Fibroblast of skin of scalp (primary cell): ENCODE measurements at places on chromosomes 6 and 20.

- no peak for DNase-seq
Measured at GRCh38 chr6:160277144-160277543, 18.5 kb upstream of the SLC22A2 start.

GRCh38 chr20:53981752-53982437 is 88.5 kb downstream of the BCAS1 start:
- no peak for DNase-seq

DNA sequence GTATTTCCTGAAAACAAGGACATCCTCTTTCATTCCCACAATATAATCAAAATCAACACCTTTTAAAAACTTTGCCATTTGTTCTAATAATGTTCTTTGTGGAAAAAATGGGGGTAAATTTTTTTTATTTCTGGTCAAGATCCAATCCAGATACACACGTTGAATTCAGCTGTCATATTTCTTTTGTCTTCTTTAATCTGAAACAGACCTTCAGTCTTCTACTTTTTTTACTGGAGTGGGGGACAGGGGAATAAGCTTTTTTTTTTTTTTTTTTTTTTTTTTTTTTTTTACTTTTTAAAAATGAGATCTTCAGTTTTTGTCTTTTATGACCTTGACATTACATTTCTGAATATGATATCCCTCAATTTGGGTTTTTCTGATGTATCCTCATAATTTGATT is 69.1 kb downstream of the SCAND1 start:
- DNase-seq, result no peak

DNA sequence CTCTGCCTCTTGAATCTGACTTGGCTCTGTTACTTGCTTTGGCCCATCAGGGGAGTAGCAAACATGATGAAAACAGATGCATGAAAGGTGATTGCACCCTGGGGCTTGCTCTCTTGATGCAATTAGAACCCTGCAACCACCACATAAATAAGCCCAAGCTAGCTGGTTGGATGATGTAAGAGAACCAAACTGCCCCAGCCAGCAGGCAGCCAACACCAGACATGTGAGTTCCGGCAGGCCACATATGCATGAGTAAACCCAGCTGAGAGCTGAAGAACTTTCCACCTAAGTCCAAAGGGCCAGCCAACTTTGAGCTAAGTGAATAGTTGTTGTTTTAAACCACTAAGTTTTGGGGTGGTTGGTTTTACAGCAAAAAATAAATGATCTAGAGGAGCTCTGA is 268.4 kb downstream of the FARS2 start:
- DNase-seq, result no peak

- DNase-seq, result no peak
Measured at GRCh38 chr6:64185621-64186020, 550.0 kb downstream of the PHF3 start.

GRCh38 chr6:143264379-143264778 is 186.1 kb downstream of the ADAT2 start:
- DNase-seq, result no peak

DNA sequence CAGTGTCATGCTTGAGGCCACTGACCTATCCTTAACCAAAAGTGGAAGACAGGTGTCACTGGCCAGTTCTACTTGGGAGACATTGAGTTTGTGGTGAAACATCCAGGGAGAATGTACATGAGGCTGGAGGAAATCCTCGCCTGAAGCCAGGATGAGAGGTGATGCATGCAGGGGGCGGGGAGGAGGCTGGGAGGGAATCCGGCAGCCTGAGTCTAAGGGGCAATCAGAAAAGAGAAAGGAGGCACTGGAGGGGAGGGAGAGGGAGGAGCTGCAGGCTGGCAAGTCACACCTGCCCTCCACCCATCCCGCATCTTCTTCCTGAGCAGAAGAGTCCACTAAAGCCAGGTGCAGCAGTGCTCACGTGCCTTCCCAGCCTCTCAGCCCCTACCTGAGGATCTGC is 14.9 kb upstream of the DDO start:
- DNase-seq, result no peak

DNA sequence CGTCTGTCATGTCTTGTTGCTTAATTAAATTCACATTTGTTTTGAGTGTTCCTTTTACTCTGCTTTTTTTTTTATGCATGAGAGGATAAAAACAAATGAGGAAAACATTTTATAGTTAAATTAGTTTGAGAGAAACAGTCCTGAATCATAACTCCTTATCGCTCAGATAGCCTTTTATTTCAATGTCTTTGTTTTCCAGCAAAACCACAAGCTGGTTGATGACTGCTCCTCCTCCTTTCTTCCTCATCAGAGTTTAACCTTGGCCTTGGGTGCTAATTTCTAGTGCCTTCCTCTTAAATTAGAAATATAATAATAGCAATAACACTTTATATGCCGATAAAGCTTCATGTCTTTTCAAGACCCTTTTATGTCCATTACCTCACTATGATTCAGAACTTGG is 3.1 kb downstream of the NOX3 start:
- no peak for DNase-seq

DNA sequence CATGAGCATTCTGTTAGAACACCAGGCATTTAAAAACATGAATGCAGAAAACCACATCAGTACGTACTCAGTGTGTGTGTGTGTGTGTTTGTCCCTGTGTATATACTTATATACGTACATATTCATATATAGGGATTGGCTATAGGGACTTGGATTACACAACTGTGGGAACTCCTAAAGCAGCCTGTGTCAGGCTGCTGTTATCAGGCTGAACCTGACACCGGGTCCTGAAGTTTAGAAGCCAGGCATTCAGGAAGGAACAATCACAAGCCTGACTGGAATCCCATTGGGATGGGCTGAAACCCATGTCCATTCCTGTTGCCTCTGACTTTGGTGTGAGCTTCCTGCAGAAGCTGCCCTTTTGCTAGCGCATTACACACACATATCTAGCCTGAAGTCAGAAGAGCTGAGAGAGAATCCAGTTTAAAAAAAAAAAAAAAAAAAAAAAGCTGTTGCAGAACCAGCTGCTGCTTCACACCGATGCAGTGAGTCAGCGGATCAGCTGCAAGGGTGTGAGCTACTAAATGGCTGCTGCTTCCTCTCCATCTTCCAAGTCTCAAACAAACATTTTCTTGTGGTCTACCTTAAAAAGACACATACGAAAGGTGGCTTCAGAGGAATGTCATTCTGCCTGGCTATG is 348.1 kb downstream of the THBS2 start:
- peak; percentile 4 for DNase-seq

DNA sequence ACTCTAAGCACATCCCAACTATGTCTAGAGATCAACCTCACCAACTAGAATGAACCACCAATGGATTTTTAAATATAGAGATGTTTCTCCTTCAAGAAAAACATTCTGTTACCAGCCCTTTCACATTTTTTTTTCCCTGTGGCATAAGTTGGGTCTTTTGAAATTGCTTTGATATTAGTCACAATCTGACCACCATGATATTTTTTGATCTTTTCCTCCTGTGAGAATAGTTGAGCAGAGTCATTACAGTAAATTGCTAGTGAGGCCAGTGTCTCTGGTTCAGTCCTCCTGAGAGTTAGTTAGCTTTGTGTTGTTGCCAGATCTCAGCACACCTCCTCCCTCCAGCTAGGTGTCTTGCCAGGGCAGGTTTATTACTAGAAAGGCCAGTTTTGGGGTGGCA is 79.7 kb upstream of the MYLIP start:
- DNase-seq, result peak; percentile 71

- DNase-seq, result peak; percentile 29
Measured at GRCh38 chr20:14498772-14499171, 161.4 kb upstream of the FLRT3 start.

DNA sequence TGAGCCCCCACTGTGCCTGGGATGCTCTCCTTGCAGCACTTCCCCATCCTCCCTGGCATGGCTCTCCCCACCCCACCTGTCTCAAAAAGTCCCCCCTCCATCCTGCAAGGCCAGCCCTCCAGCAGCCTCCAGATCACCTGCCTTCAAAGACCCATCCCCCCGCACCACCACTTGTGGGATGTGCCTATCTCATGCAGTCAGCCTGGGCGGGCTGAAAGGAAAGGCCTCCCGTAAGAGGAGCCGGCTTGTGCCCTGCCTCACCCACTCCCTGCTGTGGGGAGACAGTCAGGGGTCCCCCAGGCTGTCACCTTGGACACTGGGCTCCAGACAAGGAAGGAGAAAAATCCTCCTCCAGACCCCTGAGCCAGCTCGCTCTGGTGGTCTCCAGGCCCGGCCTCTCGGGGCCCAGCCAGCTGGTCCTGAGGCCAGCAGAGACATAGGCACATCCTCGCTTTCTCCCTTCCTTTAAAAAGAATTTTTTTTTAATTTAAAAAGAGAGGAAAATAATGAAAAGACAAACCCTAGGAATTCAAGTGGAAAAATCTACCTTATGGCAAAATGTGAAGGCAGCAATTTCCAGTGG is 77.3 kb downstream of the GRM4 start:
- no peak for DNase-seq

- no peak for DNase-seq
Measured at GRCh38 chr6:16545382-16545781, 215.9 kb downstream of the ATXN1 start.

- no peak for DNase-seq
Measured at GRCh38 chr6:138576313-138576712, 77.0 kb upstream of the NHSL1 start.

DNA sequence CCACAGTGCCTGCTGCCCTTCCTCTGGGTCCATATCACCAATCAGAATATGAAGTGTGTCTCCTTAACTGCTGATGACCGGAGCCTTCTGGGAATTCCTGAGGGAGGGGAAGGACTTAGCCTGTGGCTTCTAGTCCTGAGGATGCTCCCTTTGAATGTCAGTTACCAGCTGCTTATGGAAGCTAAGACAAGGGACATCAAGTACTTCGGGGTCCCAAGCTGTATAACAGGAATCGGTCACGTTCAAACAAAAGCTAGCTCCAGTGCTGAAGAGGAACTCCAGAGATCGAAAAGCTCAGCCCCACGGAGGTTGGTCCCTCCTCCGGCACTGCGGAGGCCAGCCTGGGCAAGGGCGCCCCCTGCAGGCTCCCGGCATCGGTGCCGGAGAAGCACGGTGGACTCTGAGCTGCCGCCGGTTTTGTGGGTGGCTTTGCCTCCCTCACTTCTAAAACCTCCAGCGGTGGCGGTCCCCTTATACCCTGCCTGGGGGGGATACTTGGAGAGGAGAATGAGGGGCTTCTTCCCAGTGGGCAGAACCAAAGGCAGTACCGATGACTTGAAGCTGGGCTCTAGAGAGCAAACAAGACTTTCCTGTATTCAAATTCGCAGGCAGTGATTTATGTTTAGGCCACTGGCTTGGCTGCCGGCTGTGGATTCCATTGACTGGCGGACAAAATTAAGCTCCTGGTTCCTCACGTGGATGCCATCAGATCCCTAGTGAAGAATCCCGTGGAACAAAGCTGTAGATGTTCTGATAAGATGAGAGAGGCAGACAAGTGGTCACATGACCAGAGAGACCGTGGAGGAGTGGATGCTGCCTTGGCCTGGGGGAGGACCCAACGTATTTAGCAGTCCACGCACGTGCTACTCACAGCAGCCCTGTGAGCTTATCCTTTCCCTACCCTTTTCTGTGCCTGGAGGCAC is 16.2 kb upstream of the UBR2 start:
- DNase-seq, result peak; percentile 79

DNA sequence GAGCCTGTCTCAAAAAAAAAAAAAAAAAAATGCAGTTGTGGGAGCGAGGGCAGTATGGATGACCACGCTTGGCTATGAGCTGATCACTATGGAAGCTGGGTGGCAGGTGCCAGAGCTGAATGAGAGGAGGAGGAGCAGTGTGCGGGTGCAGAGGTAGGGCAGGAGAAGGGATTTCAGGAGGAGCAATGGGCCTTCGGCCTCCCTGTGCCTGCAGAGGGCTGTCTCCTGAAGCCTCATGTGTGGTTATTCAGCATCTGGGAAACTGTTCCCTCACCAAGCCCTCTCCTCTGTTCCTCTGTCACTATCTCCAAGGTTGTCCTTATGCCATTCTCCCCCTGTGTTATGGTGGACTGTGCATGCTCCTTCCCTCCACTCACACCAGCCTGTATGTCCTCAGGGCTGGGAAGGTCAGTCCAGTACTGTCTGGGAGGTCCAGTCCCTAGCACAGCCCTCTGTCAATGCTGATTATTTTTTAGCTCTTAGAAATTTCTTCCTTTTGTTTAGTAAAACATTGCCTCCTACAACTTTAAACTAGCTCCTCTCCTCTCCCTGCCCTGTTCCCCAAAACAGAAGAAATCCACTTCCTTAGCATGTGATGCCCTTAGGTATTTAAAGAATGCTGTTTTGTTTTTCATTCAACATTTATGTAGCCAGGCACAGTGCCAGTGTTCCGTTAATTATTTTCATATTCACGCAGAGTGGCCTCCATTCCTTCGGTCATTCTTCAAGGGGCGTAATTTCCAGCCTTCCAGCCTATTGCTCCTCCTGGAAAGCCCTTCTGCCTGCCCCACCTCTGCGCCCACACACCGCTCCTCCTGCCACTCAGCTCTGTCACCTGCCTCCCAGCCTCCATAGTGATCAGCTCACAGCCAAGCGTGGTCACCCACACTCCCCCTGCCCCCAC is 48.9 kb downstream of the CNBD2 start:
- peak; percentile 88 for DNase-seq

DNA sequence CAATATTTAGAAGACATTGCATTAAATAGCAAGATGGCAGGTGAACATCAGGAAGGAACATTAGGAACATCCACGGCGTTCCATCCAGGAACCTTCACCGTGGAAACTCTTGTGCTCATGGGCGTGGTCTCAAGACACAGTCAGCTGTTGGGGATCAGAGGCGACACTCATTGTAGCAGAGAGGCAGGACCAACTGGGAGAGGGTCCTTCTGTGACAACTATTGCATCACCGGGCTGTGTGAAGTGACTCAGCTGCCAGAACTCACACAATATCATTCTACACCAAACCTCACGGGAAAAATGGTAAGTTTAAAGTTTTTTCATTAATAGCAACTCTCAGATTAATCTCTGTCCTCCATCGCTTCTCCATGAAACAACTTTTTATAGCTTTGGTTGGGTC is 334.8 kb upstream of the SULF2 start:
- DNase-seq, result peak; percentile 63

DNA sequence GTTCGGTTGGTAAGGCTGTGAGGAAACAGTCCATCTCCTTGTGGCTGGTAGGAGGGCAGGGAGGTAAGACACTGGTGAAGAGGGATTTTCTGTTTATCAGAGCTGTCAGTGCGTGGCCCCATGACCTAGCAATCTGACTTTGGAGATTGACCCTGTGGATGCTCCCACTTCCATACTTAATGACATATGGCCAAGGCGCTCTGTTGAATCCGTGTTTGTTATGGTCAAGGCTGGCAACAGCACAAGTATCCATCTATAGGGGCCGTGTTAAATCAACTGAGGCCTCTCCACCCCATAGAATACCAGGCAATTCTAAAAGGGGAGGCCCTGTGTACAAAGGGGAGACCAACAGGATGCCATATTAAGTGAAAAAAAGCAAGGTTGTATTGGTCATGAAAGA is 25.6 kb upstream of the FOXC1 start:
- DNase-seq, result no peak
